ENCODE measurements at places on chromosomes 7 and 10.

DNA sequence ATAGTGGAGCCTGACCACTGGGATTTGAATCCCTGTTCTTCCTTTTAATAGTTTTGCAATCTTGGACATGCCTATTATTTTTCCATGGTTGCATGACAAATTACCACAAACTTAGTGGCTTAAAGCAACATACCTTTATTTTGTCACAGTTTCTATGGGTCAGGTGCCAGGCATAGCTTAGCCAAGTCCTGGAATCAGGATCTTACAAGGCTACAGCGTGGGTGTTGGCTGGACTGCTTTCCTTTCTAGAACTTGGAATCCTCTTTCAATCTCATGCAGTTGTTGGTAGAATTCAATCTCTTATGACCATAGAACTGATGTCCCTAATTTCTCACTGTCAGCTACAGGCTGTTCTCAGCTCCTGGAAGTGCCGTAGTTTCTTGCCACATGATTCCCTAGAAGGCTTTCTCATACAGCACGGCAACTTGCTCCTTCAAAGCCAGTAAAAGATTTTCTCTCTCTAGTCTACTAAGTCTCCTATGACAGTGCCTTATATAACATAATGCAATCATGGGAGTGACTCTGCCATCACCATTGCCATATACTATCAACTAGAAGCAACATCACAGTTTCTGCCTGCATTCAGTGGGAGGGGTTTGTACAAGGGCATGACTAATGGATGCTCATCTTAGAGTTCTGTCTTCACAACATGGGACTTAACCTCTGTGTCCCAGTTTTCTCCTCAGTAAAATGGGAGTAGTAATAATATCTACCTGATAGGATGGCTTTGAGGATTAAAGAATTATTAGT is 243.4 kb upstream of the FZD1 start:
- DNase-seq: no peak

DNA sequence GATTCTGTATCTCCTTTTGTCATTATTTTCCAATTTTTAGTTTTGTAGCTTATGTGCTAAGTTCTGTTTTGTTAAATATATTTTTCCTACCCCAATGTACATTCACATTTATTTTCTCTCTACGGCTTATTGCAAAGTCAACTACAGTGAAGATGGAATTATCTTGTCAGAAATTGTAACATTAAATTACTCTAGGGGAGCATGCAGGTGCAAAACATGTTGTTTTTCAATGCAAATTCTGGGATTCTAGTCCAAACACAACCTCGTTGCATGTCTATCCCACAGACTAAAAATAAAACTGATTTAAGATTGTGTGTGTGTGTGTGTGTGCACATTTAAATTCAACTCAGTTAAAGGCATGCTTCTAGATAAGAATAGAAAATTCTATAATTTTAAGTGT is 529.1 kb upstream of the POM121L12 start:
- DNase-seq: no peak

DNA sequence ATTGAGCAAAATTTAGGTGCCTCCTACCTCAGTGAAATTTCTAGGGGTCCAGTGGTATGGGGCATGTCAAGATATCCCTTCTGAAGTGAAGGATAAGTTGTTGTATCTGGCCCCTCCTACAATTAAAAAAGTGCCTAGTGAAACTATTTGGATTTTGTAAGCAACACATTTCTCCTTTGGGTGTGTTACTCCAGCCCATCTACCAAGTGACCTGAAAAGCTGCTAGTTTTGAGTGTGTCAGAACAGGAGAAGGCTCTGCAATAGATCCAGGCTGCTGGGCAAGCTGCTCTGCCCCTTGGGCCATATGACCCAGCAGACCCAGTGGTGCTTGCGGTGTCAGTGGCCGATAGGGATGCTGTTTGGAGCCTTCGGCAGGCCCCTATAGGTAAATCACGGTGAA is 46.0 kb downstream of the PTPRE start:
- DNase-seq: no peak

- DNase-seq: no peak
Observed at GRCh38 chr7:143456992-143457793, 13.9 kb downstream of the TAS2R60 start.

DNA sequence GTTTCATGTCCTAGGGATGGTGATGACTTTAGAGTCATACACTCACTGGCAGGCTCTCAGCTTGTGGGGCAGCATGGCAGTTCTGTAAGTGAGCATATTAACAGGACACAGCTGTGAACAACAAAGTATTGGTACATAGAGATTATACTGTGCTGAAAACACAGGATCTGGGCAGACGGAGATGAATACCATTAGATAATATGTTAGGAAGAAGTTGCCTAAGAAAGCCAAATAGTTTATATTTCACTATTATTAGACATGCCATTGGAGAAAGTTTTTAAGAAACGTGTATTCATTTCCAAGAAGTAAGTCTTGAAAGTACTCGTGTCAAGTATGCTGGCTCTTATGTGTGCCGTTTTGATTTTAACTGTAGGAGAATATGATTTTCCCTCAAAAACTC is 274.5 kb downstream of the INHBA start:
- DNase-seq: no peak

DNA sequence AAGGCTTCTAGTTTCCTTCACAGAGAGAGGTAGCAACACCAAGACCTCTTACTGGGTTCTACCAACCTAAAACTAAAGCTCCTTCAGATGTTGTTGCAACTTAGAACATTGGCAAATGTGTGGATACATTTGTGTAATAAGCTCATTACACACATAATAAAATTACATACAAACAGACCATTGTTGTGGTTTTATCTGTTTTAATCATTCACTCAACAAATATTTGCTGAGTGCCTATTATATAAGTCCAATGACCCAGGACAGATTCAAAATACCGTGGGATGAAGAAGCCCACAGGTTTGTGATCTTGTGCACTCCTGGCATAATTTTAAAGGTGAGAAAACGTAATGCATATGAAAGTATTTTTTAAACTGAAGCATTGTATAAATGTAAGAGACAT is 160.4 kb upstream of the NPVF start:
- DNase-seq: no peak

DNA sequence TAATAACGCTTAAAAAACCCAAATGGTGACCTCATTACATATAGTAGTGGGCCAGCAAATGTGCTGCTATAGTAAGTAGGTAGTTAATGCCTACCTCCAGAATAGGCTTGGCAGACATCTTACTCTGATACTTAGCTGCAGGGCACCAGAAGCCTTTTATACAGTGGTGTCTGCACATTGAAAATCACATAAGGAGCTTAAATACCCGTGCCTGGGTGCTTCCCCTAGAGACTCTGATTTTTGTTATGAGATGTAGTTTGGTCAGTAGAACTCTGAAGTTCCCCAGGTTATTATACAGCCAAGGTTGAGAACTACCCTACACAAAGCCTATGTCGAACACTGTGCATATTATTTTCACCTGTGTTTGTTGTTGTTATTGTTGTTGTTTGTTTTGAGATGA is 47.2 kb downstream of the ANKIB1 start:
- no peak for DNase-seq

- DNase-seq: no peak
Observed at GRCh38 chr7:25455683-25456251, 227.5 kb upstream of the NPVF start.

DNA sequence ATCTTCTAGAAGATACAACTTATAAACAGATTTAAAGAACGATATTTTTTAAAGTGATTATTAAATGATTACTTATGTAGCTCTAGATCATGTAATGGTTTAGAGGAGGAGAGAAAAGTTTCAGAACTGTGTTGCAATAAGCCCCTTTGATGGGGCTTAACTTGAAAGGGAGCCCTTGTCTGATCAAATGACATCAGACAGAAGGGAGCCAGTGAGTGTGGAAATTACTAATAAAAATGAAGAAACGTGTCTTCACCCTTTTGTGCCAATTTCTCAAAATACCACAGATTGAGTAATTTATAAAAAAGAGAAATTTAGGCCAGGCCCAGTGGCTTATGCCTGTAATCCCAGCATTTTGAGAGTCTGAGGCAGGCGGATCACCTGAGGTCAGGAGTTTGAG is 318.2 kb downstream of the EXOC4 start:
- DNase-seq: no peak

DNA sequence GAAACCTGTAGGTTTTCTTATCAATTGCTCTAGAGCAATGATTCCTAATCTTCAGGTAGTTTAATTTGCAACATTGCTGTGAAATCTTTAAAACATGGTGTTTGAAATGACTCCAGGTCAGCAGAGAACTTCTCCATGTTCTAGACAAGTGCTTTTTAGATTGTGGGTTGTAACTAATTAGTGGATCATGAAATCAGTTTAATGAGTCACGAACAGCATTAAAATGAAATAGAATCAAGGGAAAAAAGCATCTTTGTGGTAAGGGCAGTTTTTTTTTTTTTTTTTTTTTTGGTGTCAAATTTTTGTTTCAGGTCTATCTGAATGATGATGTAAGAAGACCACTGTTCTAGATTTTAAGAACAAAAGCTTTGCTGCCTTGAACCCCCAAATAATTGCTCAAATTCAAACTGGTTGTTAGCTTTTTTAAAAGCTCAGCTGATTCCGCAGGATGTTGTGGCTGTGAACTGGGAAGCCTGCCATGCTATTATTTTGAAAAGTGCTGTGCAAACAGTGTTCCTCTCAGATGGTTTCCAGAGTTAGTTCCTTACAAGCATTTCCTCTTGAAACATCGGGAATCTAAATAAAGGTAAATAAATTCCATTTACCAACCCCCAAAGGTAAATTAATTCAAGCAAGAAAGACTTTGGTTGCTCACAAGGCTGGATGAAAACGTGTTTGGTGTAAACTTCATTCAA is 13.1 kb upstream of the PDK4 start:
- DNase-seq: no peak

DNA sequence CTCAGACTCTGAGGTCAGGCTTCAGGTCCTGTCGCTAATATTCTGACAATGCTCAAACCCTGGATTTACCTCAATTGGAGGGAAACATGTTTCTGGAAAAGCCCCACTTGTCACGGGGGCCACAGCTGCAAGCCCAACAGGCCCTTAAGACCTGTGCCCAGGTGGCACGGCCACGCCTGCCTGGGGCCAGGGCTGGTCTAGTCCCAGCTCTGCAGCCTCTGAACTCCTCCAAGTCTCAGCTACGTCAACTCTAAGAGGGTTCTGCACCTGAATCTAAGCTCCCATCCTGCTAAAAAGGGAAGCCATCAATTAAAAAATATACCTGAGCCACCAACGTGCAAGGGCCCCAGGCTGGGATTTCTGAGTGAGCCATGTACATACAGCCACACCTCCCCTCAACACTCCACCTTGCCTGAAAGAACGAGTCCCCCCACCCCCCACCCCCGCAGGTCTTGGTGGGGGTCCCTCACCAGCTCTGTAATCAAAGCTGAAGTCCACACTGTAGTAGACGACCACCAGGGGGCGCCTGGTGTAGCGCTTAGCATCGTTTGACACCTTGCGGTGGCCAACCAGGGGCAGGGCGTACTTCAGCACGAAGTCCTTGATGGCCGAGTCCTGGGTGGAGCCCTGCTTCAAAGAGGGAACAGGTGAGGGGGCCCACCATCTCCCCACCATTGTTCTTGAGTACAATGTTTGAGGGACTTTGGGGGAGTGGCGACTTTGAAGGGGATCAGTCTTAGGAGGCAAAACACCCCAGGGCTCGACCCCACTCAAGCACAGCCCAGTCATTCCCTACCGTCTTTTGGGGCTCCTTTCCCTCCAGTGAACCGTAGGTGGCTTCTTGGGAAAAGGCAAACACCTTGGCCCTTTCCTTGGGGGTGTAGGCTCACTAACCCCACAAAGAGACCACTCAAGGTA is 22.6 kb downstream of the PDIA4 start:
- DNase-seq: peak; percentile 82

DNA sequence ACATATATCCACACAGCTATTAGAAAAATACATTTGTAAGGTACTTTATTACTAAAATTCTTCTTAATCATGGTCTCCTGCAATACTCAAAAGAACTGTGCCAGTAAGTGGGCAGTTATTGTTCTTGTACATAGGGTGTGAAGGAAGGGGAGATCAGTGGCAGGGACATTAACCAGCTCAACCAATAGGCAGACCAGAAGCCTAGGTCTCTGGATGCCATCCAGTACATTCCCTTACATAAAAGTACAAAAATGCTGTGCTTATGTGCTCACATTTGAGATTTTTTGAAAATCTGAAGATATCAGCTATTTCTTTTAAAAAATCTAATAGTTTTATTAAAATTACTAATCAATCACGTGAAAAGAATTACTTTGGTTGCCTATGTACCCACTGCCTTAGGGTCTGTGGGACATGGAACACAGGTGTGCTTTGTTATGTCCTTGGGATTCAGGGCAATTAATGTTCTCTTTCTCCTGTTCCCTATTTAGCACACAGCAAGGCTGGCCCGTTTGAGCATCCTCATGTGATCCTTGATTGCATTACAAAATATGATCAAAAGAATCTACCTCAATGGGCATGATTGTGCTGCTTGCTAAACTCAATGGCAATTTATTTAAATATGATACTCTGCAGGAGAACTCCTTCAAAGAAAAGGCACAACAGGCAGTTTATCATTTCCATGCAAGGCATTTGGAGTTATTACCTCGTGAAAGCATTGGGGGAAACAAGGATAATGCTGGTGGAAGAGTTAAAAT is 22.7 kb downstream of the TWIST1 start:
- no peak for DNase-seq

DNA sequence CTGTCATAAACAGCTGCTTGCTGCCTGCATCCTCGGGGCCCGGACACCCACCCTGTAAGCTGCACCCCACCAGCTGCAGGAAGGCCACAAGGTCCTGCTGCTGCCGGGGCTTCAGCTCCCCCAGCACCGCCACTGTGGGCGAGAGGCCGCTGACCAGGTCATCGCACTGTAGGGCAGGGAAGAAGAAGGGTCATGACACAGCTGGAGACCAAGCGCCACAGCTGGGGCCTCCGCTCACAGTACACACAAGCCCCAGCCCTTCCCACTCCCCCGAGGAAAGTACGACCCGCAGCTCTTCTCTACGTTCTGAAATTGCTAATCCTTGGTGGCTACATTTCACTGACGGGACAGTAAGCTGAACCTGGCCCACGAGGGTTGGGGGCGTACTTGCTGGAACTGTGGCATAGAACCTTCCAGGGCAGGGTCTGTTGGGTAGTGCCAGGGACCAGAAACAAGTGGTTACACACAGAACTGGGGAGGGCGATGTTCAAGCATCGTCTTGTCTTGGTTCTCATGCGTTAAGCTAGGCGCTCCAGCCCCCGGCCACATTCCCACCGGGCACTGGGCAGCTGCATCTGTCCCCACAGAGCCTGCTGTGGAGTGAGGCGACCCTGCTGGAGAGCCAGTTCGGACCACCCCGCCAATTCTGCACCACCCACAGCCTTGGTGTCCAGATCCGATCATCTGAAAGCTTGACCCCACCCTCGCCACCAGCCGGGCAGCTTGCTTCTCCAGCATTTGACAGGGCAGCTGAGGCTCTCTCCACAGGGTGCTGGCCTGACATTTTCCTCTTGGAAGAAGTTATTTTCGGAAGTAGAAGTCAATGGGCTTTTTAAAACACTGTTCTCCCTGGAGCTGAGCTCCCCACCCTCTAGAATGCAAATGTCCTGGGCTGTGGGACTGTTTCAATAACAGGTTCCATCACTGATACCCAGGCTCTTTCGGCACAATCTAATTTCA is 50.8 kb downstream of the GSDME start:
- no peak for DNase-seq

GRCh38 chr7:21092766-21093702 is 306.3 kb upstream of the SP8 start:
- DNase-seq: no peak

- no peak for DNase-seq
Observed at GRCh38 chr10:80165173-80165572, 32.6 kb downstream of the PLAC9 start.

- DNase-seq: no peak
Observed at GRCh38 chr7:17444673-17445072, 146.2 kb downstream of the AHR start.

- DNase-seq: no peak
Observed at GRCh38 chr7:27501001-27501400, 161.7 kb downstream of the HIBADH start.
